ENCODE measurements at places on chromosomes 2 and 18.

DNA sequence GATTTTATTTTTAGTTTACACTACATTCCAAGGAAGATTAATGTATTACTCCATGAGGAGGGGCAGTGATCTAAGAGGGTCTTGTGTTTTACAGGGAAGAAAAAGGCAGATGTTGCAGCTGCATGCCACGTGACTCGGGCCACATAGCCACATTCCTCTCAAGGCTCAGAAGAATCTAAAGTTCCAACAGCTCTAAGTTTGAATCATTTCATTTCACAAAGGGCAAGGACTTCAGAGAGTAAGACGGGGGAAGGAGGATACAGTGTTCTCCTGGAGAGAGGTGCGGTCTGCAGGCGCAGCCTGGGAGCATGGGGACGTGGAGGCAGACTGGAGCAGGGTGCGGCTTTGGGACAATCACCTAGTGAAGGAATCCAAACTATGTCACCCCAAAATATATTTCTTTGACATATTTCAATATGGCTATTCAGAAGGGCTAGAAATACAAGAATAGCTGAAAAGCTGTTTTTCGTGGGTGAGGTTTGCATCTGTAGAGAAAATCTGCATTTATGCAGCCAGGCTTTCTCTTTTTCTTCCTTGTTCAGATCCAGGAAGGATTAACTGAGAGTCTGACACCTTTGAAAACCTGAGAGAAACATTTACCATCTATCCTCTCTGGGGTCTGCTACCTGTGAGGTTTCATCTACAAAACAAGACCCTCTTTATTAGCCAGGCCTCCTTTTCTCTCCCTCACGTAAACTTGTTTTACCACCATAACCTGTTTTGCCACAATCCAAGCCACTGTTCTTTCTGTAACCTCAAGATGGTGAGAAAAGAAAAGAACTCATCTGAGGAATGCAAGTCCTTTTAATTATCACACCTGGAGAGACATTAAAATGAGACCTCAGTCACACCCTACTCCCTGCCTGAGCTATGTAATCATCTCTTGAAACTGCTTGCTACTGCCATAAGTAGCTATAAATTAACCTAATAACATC is 165.1 kb upstream of the NDUFV2 start:
- no peak for DNase-seq
- H3K4me1 ChIP-seq = peaks cover 46% of the 10 kb centered on the region
- peak overlapping the region; percentile 19 for H3K27ac ChIP-seq

DNA sequence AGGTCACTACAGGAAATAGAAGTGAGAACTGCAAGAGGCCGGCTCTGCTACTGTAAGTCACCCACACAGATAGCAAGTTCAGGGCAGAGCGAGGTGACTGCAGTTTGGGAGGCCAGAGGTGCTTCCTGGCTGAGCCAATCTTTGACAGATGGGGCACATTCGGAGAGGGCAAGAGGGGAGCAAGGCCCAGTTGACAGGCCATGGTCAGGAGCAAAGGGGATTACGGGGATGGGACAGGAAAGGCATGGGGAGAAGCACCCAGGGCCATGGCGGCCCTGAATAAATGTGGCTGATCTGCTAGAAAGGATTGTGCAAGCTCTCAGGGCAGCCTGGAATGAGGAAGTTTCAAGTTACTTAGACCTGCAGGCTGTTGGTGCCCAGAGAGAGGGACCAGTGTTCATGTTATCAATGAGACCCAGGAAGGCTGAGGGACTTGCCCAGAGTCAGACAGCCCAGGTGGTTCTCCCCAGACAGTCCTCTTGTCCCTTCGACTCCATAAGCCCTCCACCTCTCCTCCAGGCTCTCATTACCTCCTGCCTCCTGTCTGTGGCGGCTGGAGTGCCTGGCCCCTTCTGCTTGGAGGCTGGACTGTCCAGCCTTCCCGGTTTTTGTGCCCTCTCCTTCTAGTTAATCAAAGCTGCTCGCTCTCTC is 123.3 kb downstream of the CTIF start:
- peak overlapping the region; percentile 39 for H3K4me3 ChIP-seq
- DNase-seq = peak; percentile 25
- peaks cover 21% of the 10 kb centered on the region for H3K36me3 ChIP-seq
- H3K4me1 ChIP-seq = peaks cover 28% of the 10 kb centered on the region

GRCh38 chr2:156366753-156367152 is 34.2 kb upstream of the NR4A2 start:
- H3K27ac ChIP-seq = no peak overlapping the region
- H3K4me3 ChIP-seq = no peak overlapping the region
- H3K4me1 ChIP-seq = no peaks in the 10 kb centered on the region

DNA sequence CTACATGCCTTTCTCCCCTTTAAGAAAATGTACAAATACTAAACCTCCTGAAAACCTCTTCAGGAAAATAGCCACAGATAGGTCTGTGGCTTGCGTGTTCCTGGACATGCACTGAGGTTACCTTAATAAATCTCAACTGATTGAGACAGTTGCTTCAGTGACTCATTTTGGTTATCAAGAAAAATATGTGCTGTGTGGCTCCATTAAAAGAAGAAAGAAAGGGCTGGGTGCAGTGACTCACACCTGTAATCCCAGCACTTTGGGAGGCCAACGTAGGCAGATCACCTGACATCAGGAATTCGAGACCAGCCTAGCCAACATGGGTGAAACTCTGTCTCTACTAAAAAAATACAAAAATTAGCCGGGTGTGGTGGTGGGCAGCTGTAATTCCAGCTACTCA is 27.1 kb downstream of the CREG2 start:
- H3K36me3 ChIP-seq = no peaks in the 10 kb centered on the region
- no peak overlapping the region for H3K27ac ChIP-seq
- peaks cover 24% of the 10 kb centered on the region for H3K4me1 ChIP-seq
- peak; percentile 16 for DNase-seq
- H3K27me3 ChIP-seq = peaks cover 33% of the 10 kb centered on the region

GRCh38 chr2:102051692-102052277 is 60.0 kb downstream of the IL1R2 start:
- peak overlapping the region; percentile 80 for H3K4me3 ChIP-seq
- H3K27ac ChIP-seq = peak overlapping the region; percentile 93
- DNase-seq = peak; percentile 52
- peaks cover 69% of the 10 kb centered on the region for H3K4me1 ChIP-seq
- H3K36me3 ChIP-seq = 0 out of 2 replicates have a peak, but pooled peaks cover 4% of the 10 kb centered on the region

- H3K4me3 ChIP-seq = no peak overlapping the region
- no peaks in the 10 kb centered on the region for H3K4me1 ChIP-seq
Measured at GRCh38 chr2:232681527-232681926, 15.6 kb upstream of the GIGYF2 start.

Data from HFFc6 (cell line).